T-helper 2 cell treated with Interferon-gamma antibody and Interleukin-4, amounts not matched to agents 5 μg/mL and 100 μg/mL, for 36 hours (primary cell): ENCODE measurements at places on chromosomes 3 and 15.

GRCh38 chr3:27649277-27649676, 72.8 kb downstream of the EOMES start:
- peaks cover 15% of the 10 kb centered on the region for H3K27me3 ChIP-seq
- H3K4me3 ChIP-seq = no peak overlapping the region
- DNase-seq = no peak
- no peak overlapping the region for H3K27ac ChIP-seq

DNA sequence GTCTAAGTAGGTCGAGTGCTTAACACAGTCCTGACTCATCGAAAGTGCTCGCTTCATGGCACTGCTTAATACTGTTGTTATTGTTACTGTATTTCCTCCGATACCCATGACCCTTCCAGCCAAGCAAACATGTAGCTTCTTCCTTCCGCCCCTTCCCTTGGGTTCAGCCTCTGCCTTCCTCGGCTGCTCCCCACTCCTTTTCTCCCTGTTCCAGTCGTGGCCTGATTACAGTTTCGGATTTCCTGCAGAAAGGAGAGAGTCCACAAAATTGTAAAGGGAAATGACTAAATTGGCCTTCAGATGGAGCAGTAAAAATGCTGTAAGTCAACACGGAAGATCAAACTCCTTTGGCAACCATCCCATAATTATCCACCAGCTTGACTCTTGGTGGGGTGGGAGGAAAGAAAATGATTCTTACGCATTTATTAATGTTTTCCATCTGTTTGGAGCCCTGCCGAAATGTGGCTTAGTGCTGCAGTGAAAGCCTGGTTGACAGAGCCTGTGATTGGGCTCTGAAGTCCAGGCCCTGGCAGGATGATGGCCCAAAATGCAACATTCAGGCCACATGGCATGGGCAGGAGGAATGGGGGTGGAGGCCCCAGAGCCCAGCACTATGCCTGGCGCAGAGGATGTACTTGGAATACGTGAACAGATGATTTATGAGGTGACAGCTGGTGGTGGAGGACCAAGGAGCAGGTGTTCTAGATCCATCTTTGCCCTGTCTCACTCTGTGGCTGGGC, 37.6 kb downstream of the FAM3D start:
- H3K36me3 ChIP-seq = no peaks in the 10 kb centered on the region
- H3K27ac ChIP-seq = no peak overlapping the region
- H3K27me3 ChIP-seq = peaks cover 2% of the 10 kb centered on the region
- no peak overlapping the region for H3K4me3 ChIP-seq

DNA sequence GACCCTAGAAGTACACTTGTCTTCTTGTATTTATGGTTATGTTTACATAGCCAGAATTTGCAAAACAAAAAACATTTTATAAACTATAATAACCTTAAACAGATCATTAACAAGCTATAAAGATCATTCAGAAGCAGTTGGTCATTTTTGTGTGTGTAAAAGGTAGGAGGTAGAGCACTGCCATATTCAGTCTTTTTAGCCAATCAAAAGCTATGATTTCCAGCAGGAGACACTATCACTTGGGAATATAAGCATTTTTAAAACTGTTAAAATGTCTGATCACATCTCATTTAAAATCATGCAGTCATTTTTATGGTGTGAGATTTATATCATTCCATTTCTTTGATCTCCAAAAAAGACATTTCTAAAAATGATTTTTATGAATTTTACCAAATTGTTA, 42.6 kb upstream of the ATP2C1 start:
- no peaks in the 10 kb centered on the region for H3K36me3 ChIP-seq
- H3K27ac ChIP-seq = no peak overlapping the region
- peak overlapping the region; percentile 62 for H3K4me3 ChIP-seq
- no peak for DNase-seq
- peaks cover 32% of the 10 kb centered on the region for H3K4me1 ChIP-seq

DNA sequence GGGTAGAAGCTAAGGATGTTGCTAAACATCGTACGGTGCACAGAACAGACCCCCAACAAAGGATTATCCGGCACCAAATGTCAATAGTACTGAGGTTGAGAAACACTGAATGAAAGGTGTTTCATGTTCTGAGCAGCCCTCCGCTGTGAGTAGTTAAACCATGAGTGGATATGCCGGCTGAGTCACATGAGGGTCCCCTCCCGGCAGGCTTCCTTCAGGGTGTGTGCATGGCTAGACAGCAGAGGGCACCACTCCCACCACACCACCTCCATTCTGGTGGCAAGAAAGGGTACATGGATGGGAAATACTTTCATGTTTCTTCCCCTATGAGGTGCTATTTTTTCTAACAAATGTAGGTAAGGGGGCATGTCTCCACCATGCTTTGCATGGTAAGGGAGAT, 128.3 kb upstream of the SEMA6D start:
- H3K27ac ChIP-seq = no peak overlapping the region
- no peak for DNase-seq
- H3K4me1 ChIP-seq = no peaks in the 10 kb centered on the region
- no peaks in the 10 kb centered on the region for H3K36me3 ChIP-seq
- no peaks in the 10 kb centered on the region for H3K27me3 ChIP-seq

GRCh38 chr3:102016417-102016816, 167.1 kb downstream of the NFKBIZ start:
- H3K36me3 ChIP-seq = peaks cover 8% of the 10 kb centered on the region
- peaks cover 9% of the 10 kb centered on the region for H3K27me3 ChIP-seq
- peaks cover 10% of the 10 kb centered on the region for H3K4me1 ChIP-seq
- no peak overlapping the region for H3K4me3 ChIP-seq

DNA sequence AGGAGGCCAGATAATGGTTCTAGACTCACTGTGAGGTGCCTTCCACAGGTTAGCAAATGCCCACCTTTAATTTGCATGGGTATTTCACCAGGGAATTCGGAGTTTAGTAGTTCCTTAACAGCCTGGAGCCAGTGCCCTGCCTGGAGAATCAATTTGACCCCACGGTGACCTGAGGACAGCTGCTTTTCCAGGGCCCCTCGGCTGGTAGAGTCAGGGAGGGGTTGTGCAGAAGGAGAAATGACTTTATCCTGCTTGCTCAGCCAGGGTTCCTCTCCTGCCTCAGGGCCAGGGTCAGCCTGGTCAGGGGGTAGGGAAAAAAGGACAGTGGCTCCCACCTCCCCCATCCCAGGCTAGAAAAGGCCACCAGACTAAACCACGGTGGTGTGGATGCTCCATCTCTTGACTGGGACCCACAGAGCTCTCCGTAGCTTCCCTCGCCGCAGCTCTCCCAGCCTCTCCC, 12.0 kb downstream of the DLL4 start:
- H3K4me3 ChIP-seq = peak overlapping the region; percentile 14
- DNase-seq = no peak
- no peaks in the 10 kb centered on the region for H3K36me3 ChIP-seq
- H3K4me1 ChIP-seq = peaks cover 25% of the 10 kb centered on the region

DNA sequence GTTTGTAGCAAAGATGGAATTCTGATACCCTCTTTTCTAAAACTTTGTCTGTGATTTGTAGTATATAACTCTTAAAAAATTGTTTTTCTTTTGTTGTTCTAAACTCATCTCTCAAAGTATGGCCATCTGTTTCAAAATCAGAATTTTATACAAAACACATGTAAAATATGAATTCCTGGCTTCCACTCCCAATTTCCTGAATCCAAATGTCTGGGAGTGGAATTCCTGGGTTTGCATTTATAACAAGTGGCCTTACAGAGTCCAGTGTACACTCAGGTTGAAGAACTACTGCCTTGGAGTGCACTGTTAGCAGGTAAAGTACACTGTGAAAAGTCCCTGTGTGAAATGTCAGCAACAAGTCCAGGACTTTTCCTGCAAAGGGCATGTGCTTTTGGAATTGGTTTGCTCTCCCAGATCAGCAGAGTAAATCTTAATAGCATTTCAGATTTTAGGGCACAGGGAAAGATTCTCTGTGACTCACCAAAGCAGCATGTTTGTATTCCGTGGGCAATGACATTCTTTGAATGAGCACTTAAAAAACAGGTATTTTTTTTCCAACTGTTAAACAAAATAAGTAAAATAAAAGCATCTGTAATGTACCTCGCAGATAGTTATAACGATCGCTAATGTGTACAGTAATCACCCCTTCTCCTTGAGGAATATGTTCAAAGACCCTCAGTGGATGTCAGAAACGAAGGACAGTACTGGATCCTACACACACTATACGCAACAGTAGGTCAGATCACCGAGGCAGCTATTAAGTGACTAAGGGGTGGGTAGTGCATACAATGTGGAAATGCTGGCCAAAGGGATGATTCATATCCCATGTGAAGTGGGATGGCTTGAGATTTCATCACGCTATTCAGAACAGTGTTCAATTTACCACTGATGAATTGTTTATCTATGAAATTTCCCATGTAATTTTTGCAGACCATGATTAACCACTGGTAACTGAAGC, 2.0 kb upstream of the CLDN16 start:
- no peak for DNase-seq
- H3K4me1 ChIP-seq = peaks cover 3% of the 10 kb centered on the region
- H3K27me3 ChIP-seq = peaks cover 7% of the 10 kb centered on the region
- H3K27ac ChIP-seq = no peak overlapping the region
- no peaks in the 10 kb centered on the region for H3K36me3 ChIP-seq

GRCh38 chr15:59532770-59533379, 78.7 kb upstream of the GCNT3 start:
- H3K36me3 ChIP-seq = no peaks in the 10 kb centered on the region
- H3K4me1 ChIP-seq = peaks cover 11% of the 10 kb centered on the region
- peaks cover 12% of the 10 kb centered on the region for H3K27me3 ChIP-seq

DNA sequence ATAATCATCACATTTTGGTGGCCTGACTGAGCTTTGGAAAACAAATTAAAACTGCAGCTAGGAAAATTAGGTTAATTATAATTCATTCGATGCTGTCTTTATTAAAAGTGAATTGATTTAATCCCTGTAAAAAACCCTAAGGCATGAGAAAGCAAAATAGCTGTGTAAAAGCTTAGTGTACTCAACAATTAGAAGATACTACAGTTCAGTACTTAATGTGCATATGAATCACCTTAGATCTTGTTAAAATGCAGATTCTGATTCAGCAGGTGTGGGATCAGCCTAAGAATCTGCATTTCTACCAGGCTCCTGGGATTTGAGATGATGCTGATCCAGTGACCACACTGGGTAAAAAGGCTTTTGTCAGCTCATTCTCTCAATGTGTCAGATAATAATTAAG, 559.9 kb upstream of the GOLIM4 start:
- no peaks in the 10 kb centered on the region for H3K27me3 ChIP-seq
- H3K4me3 ChIP-seq = no peak overlapping the region
- DNase-seq = no peak
- no peaks in the 10 kb centered on the region for H3K36me3 ChIP-seq
- H3K27ac ChIP-seq = no peak overlapping the region

DNA sequence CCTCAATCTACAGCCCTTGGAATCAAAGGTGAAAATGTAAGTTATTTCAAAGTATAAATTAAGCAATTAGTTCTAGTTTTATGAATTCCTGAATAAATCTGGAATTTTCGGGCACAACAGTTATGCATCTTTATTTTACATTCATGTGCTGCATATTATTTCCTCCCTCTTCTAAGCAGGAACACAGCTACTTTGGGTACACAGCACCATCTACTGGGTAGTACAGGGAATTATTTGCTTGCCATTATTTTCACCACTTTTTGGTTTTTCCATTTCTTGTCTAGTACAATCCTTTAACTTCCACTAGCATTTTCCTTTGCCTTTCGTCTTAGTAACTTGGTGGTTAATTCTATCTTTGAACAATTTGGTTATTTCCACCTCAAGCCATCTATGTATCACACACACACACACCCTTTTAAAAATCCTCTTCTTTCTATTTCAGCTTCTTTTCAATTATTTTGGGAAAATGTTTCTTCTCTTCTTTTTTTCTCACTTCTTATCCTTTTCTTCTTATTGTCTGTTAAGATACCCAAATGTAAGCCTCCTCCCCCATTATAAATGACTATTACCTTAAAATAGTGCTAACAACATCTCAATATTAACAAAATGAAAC, 451.0 kb downstream of the MFSD1 start:
- DNase-seq = no peak
- no peak overlapping the region for H3K4me3 ChIP-seq
- no peaks in the 10 kb centered on the region for H3K4me1 ChIP-seq
- peaks cover 1% of the 10 kb centered on the region for H3K36me3 ChIP-seq
- H3K27ac ChIP-seq = no peak overlapping the region
